GM12864 (cell line): ENCODE measurements at places on chromosomes 13 and 19.

GRCh38 chr19:3471954-3472655, 8.2 kb downstream of the SMIM24 start:
- DNase-seq: no peak

DNA sequence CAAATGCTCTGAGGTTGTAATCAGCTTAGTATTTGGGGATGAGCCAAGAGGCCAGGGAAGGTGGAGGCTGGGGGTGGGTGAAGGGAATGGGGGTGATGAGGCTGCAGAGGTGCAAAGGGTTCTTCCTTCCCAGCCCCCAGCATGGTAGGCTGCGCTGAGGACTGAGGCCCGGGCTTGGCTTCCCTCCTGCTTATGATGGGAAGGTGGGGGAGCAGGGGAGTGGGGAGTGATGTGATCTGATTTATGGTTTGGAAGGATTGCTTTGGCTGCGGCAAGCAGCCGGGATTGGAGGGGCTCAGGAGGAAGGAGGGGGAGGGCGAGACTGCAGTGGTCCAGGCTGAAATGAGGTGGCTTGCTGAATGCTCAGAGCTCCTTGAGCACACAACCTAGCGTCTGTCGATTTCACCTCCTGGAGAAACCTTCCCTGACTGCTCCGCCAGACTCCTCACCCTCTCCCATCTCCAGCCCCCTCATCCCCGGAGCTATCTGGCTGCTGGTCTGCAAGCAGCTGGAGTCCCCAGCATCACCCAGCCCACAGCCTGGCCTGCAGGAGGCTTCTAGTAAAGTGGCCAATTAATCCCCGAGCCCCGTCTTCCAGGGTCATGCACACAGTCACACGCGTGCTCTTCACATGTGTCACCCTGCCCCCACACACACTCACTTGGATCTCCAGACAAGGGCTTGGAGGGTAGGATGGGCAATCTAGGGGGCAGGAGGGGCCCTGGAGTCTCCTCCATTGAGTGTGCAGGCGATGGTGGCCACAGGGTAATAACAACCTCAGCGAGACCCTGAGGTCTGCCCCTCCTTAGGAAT, 757 bp upstream of the CLEC11A start:
- no peak for DNase-seq

- DNase-seq: no peak
These were observed 172.4 kb downstream of the VWA8 start for GRCh38 chr13:41788552-41788951.

DNA sequence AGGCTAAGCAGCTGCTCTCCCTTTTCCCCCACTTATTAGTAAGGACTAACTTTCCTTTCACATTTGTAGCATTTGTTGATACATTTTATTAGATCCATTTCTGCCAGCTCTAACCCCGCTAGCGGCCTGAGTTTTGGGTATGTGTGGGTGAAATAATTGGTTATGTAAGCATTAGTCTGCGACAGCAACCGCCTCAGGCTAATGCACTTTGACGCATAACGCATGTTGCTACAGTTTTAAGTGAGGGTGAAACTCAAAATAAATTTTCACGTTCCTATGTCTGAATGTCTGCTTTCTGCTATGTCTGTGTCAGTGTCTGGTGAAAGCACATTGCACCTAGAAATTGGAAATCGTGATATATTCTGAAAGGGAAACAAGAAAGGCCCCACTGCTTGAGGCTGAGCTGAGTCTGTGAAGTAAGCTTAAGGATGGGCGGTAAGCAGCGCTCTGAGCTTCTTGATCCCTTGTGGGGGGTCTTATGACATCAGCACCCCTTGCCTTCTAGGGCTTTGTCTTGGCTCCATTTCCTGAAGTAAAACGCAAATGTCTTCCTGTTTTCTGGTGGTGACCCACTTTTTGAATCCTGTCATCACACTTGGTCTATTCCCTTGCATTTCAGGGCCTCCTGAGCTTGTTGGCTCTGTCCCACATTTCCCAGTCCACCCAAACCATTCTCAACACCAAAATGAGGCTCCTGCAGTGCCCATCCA, 648.3 kb upstream of the ARGLU1 start:
- no peak for DNase-seq

DNA sequence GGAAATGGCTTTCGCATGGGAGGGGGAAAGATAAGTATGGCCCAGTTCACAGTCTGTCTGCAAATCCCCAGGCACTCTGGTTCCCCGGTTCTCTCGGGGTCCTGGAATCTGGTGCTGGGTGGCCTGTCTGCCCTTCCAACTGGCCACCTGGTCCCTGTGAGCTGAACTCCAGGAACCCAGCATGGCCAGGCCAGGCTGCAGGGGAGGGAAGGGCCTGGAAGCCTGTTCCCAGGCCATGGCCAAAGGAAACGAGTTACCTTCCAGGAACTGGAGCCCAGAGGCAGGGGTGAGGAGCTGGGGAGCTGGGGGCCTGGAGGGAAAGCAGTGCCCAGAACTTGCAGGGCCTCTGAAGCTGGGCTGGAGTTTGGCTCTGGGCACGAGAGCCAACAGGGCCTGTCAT, 19.1 kb upstream of the PNMA8C start:
- DNase-seq: no peak

- DNase-seq: no peak
These were observed 103.2 kb downstream of the LMO7 start for GRCh38 chr13:75739244-75739868.

DNA sequence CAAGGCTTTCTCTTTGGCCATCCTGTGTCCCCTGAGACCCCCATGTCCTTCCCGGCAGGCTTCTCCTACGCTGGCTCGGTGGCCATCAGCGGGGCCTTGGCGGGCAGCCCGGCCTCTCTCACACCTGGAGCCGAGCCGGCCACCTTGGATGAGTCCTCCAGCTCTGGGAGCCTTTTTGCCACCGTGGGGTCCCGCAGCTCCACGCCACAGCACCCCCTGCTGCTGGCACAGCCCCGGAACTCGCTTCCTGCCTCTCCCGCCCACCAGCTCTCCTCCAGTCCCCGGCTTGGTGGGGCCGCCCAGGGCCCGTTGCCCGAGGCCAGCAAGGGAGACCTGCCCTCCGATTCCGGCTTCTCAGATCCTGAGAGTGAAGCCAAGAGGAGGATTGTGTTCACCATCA, 14.2 kb downstream of the PLEKHJ1 start:
- DNase-seq: no peak

GRCh38 chr19:19107654-19108053, 30.6 kb downstream of the TMEM161A start:
- DNase-seq: no peak
